ENCODE measurements at places on chromosomes 6 and 20. TPM values are rescaled to one million over a fixed set of nuclear protein-coding genes. Genes with fewer than 3 reads are reported as not detected.

FAM217A gene
- not detected for polyA plus RNA-seq

FAM209B gene
- 0.17 TPM for polyA plus RNA-seq

- DNase-seq: no peak
Measured at GRCh38 chr6:34511214-34511914, 44.8 kb downstream of the SPDEF start.

DNA sequence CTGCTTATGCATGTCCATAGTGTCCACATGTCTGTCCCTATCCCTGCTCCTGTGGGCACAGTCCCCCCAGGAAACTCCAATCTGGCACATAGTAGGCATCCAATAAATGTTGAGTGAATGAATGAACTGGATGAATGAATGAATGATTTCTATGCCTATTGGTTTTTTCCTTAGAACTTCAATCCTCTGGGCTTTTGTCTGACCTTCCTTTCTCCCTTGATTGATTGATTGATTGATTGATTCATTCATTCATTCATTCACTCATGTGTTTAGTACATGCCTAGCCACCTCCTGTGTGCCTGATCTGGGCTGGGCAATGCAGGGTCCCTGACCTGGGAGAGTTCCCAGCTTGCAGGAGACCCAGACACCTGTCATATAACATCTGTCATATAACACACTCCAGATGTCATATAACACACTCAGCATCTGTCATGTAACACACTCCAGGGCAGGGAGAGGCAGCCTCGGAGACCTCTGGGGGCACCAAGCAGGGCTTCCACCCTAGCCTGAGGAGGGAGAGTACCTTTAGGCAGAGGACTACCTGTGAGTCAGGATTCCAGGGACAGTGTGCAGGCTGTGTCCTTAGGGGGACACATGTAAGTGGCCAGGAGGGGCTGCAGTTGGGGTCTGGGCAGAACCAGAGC lies 17.9 kb downstream of the VSTM2L start:
- no peak for DNase-seq

- no peak for DNase-seq
Measured at GRCh38 chr20:56575157-56575556, 42.1 kb downstream of the FAM209B start.

DNA sequence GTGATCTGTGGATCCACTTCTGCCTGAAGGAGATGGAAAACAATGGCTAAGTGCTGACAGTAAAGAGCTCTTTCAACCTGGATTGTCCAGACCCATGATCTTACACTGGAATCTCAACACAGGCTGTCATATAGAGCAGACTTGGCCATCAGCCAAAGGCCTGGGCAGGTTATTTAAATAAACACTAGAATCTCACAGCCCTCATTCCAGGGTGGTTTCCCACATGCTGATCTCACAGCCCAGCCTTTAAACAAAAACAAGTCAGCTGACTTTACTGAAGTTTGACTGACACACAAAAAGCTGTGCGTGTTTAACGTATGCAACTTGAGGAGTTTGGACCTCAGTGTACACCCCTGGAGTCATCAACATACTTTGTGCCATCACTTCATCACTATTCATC lies 28.4 kb downstream of the SYNDIG1 start:
- DNase-seq: peak; percentile 53

- no peak for DNase-seq
Measured at GRCh38 chr20:22582964-22583772, 1.2 kb downstream of the FOXA2 start.

DNA sequence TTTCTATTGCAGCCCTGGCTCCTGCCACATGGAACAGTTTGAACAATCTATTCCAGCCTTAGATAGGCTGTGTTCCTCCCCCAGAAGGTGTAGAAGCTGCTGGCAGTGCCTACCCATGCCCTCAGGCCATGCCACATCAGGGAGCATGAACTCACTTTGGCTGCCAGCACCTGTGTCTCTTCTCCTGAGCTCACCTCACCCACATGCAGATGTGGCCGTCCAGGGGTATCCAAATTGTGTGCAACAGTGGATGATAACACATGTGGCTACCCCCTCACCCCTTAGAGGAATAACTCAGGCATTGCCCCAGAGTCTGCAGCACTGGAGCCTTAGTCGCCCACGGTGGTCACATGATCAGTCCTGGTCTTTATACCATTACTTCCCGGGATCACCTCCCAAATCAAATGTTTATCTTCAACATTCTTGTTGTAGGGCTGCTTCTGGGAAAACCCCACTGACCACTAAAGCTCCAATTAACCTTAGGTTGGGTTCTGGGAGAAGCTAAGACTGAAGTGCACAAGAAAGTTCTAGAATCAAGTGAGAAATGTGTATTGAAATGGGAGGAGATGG lies 110.4 kb downstream of the BANF2 start:
- no peak for DNase-seq

DNA sequence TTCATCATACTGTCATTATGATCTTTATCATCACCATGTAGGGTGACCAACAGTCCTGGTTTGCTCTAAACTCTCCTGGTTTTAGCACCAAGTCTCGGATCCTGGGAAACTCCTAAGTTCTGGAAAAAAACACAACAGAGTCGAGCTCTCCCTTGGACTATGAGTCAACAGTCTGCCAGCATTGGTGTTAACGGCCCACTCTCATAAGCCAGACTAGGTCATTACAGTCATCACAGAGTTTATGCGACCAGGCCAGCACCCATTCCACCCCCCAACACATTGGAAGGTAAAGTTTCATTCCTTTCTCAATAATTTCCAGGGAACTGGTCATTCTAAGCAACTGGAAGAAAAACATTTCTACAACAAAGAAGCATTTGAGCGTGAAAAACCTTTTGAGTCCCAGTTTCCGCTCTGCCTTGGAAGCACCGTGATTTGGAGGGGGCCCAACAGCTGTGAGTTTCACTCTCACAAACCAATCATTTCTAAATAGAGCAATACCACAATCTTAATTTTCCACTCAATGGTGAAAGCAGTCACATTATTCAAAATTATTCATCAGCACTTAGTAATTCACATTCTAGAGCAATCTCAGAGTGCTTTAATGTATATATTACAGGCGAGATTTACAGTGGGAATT lies 445.0 kb downstream of the CDH26 start:
- peak; percentile 22 for DNase-seq
